NCI-H1930 (cell line): ENCODE measurements at places on chromosomes 3 and 15.

DNA sequence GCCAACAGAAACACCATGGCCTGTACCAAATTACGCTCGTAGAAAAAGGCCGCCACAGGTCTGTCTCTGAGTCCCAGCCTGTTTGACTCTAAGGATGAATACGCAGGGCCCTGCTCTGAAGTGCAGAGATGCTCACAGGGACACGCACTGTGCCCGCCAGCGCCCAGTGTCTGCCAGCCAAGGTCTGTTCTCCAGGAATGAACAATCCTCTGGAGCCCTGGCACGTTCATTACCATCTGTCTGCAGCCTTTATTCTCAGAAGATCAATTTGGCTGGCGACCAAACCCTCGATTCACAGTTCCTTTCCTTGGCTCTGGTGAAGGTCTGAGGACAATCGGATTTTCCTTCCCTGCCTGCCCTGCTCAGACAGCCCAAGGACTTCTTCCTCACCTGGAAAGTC is 66.3 kb downstream of the NIPA2 start:
- DNase-seq: no peak

- no peak for DNase-seq
Observed at GRCh38 chr3:4823385-4823784, 155.9 kb upstream of the BHLHE40 start.

DNA sequence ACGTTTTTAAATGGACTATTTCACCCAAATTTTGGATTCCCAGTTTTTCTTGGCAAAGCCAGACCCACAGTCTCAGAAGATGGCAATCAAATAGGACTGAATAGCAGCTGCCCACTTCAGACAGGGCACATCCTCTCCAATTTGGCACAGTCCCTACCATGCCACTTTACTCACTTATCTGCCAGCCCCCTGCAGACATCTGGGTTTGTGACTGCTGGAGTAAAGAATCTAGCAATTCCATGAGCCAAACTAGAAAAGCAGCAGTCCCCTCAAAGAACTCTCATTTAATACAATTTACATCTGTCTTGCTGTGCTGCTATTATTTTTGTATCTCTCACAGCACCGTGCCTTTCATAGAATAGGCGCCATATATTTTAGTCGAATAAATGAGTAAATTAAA is 16.0 kb upstream of the LRRN1 start:
- DNase-seq: no peak

- DNase-seq: no peak
Observed at GRCh38 chr3:130640027-130640426, 106.6 kb downstream of the PIK3R4 start.

GRCh38 chr3:120344349-120344748 is 4.8 kb downstream of the LRRC58 start:
- no peak for DNase-seq

DNA sequence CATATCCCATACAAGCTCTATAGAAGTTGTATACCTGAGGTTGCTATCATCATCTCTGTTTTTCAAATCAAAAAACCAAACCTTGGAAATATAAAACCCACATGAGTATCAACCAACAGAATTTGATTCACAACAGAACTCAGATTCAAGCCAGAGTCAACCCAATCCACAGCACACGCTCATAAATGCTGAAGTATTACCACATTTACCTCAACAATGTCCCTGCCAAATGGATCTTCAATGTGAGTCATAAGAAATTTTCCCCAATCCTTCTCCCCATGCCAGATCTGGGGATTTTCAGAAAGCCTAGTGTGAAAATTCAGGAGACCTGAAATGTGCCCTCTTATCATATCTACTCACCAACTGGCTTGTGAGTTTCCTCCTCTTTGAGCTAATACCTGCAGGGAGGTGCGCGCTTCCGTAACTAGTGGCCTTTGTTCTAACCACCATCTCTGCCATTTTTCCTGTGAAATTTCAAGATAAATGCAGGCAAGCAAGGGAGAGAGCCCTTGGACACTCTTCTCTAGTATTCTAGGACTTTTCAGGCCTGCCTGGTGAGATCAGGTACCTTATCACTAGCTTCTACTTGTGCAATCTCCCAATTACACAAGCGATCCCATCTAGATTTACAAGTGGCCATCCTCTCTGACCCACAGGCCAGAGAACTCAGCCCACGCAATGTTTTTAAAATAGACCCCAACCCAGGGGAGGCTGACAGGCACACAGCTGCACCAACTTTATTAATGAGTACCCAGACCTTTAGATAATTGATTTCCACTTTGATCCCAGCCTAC is 1076.9 kb upstream of the CFAP20DC start:
- DNase-seq: no peak

- DNase-seq: no peak
Observed at GRCh38 chr15:31034152-31034551, 42.7 kb upstream of the MTMR10 start.

- DNase-seq: no peak
Observed at GRCh38 chr3:29677421-29677820, 396.6 kb downstream of the RBMS3 start.

DNA sequence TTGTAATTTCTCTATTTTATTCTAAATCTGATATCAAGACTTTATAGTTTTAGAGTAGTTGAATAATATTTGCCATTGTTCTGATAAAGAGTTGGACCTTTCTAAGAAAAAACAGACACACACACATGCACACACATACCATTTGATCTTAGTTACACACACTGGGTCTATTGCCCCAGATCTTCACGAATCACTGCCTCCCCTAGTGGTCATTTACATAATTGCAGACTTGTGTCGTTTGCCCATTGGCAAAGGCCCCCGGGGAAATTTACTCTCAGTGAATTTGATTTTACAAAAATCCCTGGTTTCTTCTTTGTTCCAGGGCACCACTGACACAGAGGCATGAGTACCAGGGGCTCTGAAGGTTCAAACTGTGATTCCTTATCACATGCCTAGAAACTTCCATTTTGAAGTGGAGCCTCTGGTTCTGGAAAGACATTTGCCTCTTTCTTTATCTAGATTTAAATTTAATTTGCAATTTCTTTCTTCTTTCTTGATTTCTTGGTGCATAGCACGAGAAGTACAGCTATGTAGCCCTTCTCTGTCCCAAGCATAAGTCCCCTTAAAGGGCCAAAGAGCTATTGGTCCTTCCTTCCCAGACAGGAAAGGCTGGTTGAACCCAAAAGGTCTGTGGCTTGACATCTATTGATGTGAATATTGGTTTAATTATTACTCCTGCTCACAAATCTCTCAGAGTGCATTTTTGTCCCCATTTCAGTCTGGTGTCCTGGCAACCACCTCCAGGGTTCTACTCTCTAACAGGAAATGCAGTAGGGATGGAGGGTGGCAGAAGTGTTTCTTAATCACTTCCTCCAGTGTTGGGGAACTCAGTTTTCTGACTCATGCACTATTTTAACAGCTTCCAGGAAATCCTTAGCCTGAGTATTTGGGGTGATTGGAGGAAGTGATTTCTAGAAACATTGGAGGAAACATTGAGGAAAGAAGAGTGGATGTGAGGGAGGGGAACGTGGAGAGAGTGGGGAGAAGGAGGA is 32.4 kb upstream of the SLC6A11 start:
- DNase-seq: no peak

DNA sequence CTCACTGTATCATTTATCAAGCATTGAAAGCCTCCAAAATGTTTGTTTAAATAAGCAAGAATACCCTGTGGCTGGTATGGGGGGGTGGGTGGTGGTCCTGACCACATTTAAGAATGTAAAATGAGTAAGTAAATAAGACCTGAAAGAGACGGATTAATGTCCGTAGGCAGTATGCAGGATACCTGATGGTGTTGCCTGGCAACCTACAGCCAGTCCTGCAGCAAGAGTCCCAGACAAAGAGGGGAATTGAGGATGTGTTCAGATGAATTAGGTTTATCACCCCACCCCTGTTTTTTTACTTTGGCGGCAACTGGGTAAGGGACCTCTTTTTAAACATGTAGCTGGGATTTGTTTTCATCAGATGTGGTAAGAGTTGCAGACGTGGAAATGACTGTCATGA is 99.8 kb upstream of the BFSP2 start:
- DNase-seq: no peak

GRCh38 chr3:158849757-158850156 is 47.9 kb downstream of the MFSD1 start:
- no peak for DNase-seq

- no peak for DNase-seq
Observed at GRCh38 chr15:81897057-81897677, 148.7 kb downstream of the MEX3B start.

DNA sequence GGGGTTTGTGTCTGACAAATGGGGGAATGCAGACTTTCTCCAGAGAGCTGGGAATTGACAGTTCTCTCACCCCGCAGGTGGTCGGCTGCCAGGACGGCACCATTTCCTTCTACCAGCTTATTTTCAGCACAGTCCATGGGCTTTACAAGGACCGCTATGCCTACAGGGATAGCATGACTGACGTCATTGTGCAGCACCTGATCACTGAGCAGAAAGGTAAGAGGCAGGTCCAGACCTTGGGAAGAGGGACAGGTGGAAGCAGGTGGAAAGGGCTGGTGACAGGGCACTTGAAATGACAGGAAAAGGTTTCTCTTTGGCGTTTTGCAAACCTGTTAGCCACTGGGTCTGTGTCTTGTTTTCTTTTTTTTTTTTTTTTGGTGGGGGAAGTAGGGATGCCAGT is 36.6 kb downstream of the IFT122 start:
- no peak for DNase-seq

GRCh38 chr3:147426931-147427330 is 17.8 kb downstream of the ZIC1 start:
- DNase-seq: no peak

GRCh38 chr3:113556946-113557335 is 24.6 kb downstream of the SIDT1 start:
- DNase-seq: no peak

DNA sequence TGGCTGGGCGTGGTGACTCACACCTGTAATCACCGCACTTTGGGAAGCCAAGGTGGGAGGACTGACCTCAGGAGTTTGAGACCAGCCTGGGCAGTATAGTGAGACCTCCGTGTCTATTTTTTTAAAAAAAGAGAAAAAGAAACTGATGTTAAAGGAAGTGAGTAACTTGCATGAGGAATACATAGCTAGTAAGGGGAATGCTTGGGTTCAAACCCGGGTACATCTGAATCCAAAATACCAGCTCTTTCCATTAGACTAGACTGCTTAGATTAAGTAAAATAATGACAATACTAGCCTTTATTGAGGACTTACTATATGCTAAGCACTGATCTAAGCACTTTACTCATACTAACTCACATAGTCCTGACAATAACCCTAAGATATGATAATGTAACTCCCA is 22.4 kb downstream of the TM4SF4 start:
- no peak for DNase-seq

DNA sequence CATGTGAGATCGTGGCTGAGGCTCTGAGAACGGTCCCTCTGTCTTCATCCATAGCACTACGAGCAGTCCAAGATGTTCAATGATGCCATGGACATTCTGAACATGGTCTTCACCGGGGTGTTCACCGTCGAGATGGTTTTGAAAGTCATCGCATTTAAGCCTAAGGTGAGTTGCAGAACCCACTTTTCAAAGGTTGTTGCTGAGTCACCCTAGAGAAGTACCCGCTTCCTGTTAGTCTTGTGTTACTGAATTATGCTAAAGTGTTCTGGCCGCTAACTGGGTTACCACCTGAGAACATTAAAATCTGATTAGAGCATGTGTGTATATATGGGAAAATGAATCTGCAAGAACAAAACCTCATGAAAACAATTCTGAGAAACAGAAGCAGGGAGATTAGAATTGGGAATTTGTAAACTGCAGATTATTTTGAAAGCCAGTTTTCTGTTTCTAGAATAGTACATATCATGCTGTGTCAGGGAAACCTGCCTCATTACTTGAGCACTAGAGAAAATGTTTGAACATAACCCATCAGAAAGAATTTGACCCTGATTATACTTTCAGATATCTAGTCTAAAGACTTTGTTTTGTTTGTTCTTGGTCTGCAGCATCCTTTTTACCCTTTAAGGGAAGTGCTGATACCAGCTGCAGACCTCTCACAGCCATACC is 92.6 kb downstream of the CHDH start:
- DNase-seq: no peak

GRCh38 chr15:44775953-44776352 is 39.6 kb downstream of the TRIM69 start:
- DNase-seq: peak; percentile 12

- DNase-seq: no peak
Observed at GRCh38 chr15:90062973-90063769, 39.1 kb downstream of the IDH2 start.

DNA sequence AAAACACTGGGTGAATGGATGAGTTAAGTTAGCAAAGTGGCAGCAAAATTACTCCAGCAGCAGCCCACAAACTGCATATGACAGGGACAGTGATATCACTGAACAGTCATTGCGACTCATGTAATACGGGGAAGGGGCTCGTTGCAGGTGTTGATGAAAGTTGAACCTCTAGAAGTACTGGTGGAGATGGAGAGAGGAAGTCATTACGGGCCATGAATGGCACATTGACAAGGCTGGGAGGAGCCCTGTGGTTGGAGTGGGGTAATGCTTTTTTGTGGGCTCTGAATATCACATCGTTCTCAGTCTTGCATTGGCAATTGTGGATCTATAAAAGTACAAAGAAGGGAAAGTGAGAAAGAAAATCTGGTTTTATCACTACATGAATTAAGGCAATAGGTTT is 278.1 kb downstream of the ZPLD1 start:
- DNase-seq: no peak

DNA sequence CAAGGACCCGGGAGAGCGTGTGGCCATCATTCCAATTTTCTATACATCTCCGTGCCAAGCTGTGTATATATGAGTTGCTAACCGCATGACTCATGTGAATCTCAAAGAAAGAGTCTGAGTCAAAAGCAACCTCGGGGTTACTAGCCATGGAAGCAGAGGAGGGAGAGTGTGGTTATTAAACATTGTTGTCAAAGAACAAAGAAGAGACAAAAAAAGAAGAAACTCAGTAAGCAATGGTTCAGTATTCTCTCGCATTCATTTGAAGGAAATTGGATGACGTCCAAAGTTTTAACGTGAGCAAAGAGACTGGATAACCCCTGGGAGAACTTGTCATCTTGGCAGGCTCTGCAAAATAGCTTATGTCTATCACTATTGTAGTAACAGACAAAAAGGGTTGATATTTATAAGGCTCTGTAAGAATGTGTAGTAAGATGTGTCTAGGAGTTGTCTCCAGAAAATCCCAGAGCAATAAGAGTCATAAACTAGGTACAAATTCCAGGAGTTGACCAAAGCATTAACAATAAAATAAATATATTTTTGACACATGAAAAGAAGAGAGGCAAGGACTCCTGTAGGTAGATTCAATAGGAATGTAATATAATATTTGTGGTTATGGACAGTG is 52.8 kb upstream of the GRM7 start:
- no peak for DNase-seq

GRCh38 chr15:30974112-30974511 is 17.3 kb downstream of the MTMR10 start:
- no peak for DNase-seq

- DNase-seq: no peak
Observed at GRCh38 chr15:55673287-55673686, 69.7 kb downstream of the PRTG start.

DNA sequence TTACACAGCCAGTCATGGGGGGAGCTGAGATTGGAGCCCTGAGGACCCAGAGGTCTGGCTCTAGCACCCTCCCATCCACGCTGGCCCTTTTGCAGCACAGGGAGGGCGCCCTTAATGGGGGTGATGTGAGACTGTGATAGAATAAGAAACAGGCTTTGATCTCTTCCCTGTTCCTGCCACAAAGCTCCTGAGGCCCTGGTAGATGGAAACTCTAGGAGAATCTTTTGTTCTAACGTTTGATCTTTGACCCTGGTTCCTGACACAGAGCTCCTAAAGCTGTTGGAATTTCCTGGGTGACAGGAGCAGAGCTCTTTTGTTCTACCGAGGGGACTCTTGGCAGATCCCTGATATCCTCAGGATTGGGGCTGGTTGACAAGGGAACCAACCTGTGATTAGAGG is 1.2 kb upstream of the UROC1 start:
- DNase-seq: no peak

GRCh38 chr3:69847303-69847702 is 108.0 kb downstream of the MITF start:
- no peak for DNase-seq
